ENCODE measurements at places on chromosomes 12 and 14.
A peak's percentile ranks its signal among the peaks of the same experiment; 100 is the strongest.

- peak; percentile 67 for DNase-seq
Measured at GRCh38 chr12:49893753-49894750, 9.6 kb downstream of the FAIM2 start.

- no peak for DNase-seq
Measured at GRCh38 chr12:76471579-76471978, 88.0 kb downstream of the OSBPL8 start.

DNA sequence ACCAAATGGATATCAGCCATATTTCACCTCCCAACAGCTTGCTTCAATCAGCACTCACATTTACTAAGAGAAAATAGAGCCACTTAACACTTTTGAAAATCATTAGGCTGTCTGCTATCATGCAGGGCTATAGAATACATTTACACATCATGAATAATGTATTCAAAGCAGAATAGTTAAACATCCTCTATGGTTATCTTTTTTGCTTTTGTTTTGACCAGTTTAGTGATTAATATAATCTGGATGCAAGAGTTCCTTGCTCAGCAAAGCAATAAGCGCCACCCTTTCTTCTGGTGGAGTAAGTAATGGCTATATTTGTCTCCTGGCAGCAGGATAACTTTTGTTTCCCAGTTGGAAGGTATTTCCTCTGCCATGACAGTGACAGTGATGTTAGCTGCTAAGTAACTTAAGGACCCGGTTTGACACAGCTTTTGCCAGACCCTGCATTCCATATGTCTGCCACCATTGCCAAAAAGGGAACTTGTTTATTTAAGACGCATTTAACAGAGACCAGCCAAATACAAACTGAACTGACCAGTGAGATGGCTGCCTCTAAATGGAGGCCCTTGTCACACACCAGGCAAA, 70.3 kb upstream of the NR2C1 start:
- no peak for DNase-seq

GRCh38 chr12:10211101-10211939, 1.4 kb upstream of the GABARAPL1 start:
- peak; percentile 29 for DNase-seq

DNA sequence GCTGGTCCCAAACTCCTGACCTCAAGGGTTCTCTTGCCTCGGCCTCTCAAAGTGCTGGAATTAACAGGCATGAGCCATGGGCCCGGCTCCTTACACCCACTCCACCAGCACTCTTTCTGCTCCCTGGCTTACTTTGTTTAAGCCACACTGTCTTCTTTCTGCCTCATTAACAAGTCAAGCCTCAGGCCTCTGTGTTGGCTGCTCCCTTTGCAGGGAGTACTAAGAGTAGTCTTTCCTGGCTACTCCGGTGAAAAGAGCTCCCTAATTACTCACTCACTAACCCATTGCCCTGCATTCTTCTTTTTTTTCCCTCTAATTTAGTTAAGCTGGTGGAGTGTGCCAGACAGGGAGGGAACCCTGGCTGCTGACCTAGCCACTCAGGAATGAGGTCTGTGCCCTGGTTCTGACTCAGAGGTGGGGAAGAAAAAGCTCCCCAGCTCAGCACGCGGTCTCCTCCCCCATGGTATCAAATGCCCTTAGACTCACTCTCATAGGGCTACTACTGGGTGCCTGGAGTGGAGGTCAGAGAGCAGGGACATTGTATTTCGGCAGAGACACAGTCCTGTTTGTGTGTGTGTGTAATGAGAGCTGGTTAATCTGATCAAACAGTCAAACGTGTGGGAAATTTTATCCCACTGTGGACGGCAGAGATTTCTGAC, 19.8 kb downstream of the GALNT6 start:
- peak; percentile 96 for DNase-seq

GRCh38 chr14:56324856-56325699, 206.9 kb downstream of the PELI2 start:
- no peak for DNase-seq

GRCh38 chr12:67447180-67447579, 178.0 kb downstream of the CAND1 start:
- DNase-seq: no peak

- no peak for DNase-seq
Measured at GRCh38 chr12:104956870-104957718, 996 bp downstream of the SLC41A2 start.

GRCh38 chr12:989751-990660, 1.0 kb upstream of the ERC1 start:
- peak; percentile 56 for DNase-seq

- DNase-seq: peak; percentile 84
Measured at GRCh38 chr14:90658541-90658967, 157.7 kb downstream of the TTC7B start.

GRCh38 chr12:68422956-68423574, 90.9 kb upstream of the MDM1 start:
- DNase-seq: no peak

- DNase-seq: peak; percentile 44
Measured at GRCh38 chr14:90454041-90455000, 57.5 kb downstream of the CALM1 start.

DNA sequence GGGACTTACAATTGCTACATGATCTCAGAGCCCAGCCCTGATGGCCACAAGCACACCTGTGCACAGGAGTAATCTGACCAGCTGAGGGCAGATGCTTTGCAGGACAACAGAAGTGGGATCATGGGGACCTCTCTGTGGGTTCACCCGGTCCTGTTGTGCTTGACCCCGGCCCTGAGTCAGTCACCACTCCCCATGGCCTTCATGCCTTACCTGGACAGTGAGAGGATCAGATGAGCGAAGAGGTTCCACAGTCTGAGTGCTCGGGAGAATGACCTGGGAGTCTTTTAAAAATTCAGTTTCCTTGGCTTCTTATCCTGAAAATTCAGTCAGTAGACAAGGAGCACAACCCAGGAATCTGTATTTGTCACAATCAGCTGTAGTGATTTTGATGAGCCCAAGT, 88.1 kb downstream of the NTF3 start:
- no peak for DNase-seq

GRCh38 chr14:95356245-95356869, 36.6 kb upstream of the CLMN start:
- no peak for DNase-seq

- DNase-seq: no peak
Measured at GRCh38 chr14:90522571-90523191, 125.9 kb downstream of the CALM1 start.

GRCh38 chr12:109476807-109477184, 304 bp downstream of the KCTD10 start:
- DNase-seq: no peak

DNA sequence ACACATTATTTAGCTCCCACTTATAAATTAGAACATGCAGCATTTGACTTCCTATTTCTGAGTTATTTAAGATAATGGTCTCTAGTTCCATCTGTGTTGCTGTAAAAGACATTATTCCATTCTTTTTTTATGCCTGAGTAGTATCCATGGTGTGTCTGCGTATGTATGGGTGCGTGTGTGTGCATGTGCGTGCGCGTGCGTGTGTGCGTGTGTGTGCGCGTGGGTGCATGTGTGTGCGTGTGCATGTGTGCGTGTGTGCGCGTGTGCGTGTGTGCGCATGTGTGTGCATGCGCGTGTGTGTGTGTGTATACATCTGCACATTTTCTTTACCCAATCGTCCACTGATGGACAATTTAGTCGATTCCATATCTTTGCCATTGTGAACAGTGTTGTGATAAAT, 479.4 kb upstream of the TMEM132C start:
- DNase-seq: no peak

DNA sequence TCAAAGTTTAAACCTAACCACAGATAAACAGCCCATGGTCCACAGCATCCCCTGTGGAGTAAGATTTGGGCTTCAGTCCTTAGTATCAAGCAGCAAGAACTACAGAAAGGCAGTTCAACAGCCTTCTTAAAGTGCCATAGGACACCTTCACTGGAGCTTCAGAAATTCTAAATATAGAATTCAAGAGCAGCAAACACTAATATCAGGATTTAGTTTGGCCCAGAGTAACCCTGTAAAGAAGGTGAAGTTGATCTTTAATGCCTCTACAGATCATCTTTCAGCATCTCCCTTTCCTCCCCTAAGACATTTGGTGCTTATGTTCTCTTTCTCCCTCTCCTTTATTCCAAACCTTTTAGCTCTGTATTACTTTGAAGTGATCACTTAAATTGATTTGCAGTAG, 59.5 kb upstream of the ARHGAP5 start:
- no peak for DNase-seq

GRCh38 chr12:52878507-52879393, 26.1 kb downstream of the KRT8 start:
- no peak for DNase-seq

- DNase-seq: no peak
Measured at GRCh38 chr12:56042843-56043242, 1.1 kb downstream of the RPS26 start.

- no peak for DNase-seq
Measured at GRCh38 chr12:102095677-102096263, 24.1 kb downstream of the NUP37 start.

- no peak for DNase-seq
Measured at GRCh38 chr14:69484444-69485314, at the start of gene PLEKHD1. Gene PLEKHD1 (plus strand): TSS chr14:69484728. CDS start chr14:69484966, 238 bp downstream.

DNA sequence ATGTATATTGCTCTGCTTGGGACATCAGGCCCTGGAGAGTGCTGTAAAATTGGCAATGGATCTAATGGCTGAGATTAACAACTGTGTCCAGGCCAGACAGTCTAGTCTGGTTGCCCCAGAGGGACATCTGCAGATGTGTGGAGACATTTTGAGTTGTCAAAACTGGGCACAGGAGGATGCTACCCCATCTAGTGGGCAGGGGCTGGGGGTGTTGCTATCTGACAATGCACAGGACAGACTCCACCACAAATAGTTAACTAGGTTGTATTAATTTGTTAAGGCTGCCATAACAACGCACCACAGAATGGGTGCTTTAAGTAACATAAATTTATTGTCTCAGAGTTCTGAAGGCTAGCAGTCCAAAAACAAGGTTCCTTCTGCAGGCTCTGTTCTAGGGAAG, 302.5 kb upstream of the AMIGO2 start:
- DNase-seq: no peak

DNA sequence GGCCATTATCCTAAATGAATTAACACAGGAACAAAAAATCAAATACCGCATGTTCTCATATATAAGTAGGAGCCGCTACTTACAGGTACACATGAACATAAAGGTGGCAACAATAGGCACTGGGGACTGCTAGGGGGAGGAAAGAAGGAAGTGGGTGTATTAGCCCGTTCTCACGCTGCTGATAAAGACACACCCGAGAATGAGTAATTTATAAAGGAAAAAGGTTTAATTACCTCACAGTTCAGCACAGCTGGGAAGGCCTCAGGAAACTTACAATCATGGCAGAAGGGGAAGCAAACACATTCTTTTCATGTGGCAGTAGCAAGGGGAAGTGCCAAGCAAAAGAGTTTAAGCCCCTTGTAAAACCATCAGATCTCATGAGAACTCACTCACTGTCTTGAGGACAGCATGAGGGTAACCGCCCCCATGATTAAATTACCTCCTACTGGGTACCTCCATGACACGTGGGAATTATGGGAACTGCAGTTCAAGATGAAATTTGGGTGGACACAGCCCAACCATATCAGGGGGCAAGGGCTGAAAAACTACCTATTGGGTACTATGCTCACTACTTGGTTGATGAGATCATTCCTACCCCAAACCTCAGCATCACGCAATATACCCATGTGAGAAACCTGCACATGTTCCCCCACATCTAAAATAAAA, 16.4 kb upstream of the MIA2 start:
- no peak for DNase-seq

GRCh38 chr14:45519766-45520165, 266.8 kb upstream of the MIS18BP1 start:
- no peak for DNase-seq

DNA sequence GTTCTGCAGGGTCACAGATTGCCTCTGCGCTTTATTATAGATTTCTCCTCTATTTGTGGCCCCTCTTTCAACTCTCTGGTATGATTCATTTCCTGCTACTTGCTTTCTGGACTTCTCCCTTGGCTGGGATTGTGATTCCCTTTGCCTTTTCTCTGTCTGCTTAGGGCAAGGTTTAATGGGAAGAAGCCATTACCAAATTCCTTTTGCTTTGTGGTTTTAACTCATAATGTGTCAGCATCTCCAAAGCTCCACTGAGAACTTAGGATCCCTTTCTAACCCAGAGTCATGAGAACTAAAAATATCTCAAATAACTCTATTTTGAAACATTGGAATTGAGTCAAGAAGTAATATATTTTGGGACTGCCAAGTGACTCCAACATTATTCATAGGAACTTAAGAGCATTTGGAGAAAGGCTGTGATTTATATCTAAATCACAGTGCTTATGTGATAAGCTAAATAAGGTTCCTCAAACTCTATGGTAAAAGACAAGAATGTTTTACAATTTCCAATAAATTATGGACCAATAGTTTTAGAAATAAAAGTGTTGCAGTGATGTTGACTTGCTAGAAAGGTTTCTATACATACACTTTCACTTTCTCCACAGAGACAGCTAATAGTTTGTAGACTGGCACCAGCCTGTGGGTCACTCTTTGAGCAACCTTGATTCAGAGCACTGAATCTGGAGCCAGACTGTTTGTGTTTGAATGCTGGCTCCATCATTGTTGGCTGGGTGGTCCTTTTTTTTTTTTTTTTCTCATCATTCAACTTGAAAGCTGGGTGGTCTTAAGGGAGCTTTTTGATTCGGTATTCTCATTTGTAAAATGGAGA, 93.9 kb downstream of the DACT1 start:
- DNase-seq: peak; percentile 99

DNA sequence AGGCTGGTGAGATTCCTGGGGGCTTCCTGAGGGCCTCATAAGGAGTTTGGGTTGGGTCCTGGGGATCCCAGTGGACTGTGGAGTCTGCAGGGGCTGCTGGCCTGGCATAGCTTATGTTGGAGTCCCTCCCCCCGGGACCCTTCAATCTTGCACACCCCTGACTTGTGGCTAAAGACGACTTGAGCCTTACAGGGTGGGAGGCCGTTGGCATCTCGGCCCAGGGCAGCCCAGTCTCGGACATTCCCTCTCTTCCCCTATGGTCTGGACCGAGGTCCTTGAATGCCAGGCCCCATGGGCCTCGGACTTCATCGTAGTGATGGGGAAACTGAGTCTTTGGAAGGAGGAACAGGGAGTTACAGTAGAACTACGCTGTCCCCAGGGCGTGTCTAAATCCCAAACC, 12.5 kb downstream of the RTL1 start:
- DNase-seq: no peak

GRCh38 chr12:54207539-54208294, 18.9 kb upstream of the SMUG1 start:
- DNase-seq: peak; percentile 88
